ENCODE measurements at places on chromosomes 13 and 19. TPM values are rescaled to one million over a fixed set of nuclear protein-coding genes. Genes with fewer than 3 reads are reported as not detected.
A peak's percentile ranks its signal among the peaks of the same experiment; 100 is the strongest.

DNA sequence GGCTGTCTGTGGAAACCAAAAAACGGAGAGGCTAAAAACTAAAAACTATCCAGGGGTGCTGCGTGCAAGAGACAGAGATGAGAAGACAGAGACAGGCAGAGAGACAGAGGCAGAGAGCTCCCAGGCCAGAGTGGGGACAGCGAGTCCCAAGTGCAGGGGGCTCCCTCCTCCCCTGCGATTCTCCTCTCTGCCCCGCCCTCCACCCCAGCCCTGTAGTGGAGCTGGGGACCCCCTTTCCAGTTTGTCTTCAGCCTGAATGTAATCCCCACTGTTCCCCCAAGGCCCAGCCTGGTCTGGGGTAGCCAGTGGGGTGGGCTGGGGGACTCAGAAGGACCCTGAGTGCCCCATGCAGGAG, 2.0 kb downstream of the NFIC start:
- no peak for DNase-seq

GRCh38 chr19:10004617-10005016, 5.7 kb downstream of the COL5A3 start:
- DNase-seq = no peak

DNA sequence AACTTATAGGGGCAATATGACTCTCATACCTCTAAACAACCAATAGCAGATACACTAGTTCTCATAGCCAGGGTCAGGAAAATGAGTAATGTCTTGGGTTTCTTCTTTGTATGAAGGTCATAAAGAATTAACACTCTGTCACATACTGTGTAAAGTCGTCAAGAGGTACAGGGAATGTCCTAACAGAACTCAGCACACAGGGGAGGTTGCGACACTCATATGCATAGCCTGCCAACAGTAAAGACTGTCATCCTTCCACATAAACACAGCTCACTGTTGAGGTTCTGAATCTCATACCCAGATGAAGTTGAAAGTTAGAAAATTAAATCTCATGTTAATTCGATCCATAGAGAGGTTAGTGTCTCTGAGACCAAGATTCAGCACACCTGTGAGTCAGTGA, 34.2 kb upstream of the ZNF254 start:
- no peak for DNase-seq

GRCh38 chr19:44207126-44207803, 5.1 kb upstream of the ZNF227 start:
- DNase-seq = peak; percentile 90

DNA sequence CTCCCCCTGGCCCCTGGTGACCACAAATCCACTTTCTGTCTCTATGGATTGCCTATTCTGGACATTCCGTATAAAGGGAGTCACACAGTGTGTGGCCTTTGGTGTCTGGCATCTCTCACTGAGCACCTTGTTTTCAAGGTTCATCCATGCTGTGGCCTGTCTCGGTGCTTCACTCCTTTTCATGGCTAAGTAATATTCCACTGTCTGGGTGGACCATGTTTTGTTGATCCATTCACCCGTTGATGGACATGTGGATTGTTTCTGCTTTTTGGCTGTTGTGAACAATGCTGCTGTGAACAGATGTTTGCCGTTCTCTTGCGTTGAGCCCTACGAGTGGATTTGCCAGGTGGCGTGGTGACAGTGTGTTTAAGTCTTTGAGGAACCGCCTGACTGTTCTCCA, 10.6 kb downstream of the EVI5L start:
- no peak for DNase-seq

DNA sequence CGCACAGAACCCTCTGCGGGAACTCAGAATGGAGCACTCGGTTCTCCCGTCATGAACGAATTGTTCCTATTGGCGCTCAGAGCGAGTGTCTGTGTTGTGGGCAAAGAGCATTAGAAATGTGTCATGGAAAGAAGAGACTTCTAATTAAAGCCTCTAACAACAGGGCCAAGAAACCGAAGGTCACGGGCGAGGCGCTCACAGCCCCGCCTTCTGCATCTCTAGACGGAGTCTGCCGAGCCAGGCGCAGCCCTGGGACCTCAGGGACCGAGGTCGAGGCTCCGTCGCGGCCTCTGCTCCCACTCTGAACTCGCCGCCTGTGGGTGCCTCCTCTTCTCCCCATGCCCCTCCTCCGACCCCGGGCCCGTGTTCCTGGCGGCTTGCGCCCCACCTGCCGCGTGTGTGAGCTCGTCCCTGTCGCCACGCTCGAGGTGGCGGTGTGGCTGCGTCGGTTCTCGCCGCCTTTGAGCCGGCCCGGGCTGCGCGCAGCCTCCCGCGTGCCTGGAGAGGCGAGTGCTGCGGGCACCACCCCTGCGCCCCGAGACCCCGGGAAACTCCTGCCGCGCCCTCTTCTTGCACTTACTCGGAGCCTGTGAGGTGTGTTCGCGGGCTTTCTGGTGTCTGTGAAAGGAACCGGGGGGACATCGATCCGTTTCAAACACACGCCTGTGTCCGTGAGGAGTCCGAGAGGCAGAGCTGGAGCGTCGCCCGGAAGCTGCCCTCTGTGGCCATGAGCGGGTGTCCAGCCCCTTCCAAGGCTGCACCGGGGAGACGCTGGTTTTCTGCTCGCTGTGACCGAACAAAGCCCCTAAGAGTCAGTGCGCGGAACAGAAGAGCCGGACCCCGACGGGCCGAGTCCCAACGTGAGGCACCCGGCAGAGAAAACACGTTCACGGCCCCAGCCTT, 45.4 kb upstream of the SPACA7 start:
- DNase-seq = no peak

DNA sequence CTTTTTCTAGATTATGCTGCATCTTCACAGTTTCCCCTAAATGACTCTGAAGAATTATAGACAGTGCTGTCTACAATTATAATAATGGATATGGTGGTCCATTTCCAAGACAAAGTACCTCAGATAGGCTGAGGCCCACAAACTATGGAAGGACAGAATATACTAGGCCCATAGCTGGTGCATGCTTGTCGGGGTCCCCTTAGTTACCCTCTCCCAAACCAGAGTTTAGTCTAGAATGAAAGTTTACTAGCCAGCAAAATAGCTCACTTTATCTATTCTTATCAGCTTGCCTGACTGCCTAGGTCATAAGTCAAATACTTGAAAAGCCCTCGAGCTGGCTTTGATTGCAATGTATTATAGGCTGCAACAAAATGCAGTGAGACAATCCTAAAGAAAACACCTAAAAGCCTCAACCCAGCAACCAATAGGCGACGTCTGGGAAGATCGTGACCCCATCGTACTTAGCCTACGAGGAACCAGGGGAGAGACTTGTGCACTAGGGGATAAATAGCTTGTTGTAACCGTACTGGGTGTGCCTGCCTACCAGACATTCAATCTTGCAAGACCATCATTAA, 785 bp upstream of the IGFL2 start:
- no peak for DNase-seq

- peak; percentile 97 for DNase-seq
Measured at GRCh38 chr19:20661150-20661819, at the start of gene ZNF626. Gene ZNF626 (minus strand): TSS chr19:20661571. CDS start chr19:20661446, 125 bp downstream.

- DNase-seq = no peak
Measured at GRCh38 chr13:20121159-20121525, 39.7 kb downstream of the GJA3 start.

DNA sequence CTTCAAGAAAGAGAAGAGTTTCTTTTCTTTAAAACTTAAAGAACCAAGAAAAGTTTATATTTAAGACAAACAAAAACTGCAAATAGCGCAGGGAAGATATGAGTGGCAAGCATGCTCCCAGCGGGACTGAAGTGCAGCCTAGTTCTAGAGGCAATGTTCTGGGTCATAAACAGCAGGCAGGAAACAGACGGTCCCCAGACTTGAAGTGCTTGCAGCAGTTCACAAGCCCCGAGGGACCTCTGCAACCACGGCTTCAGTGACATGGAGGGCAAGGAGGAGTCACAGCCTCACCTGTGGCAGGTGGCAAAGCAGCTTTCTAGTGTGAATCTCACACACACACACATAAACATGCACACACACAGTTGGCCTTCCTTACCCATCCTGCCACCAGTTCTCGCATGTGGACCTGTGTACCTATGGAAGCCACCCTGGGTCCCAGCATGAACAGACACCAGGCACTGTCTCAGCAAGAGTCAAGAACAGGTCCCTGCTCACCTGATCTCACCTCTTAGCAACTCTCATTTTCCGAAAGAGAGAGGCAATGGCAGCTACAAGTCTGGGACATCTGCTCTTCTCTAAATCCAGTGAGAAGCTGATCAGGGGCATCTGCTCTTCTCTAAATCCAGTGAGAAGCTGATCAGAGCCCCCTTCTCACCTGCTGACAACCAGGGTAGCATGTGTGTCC, 162.0 kb downstream of the EFNB2 start:
- no peak for DNase-seq

DNA sequence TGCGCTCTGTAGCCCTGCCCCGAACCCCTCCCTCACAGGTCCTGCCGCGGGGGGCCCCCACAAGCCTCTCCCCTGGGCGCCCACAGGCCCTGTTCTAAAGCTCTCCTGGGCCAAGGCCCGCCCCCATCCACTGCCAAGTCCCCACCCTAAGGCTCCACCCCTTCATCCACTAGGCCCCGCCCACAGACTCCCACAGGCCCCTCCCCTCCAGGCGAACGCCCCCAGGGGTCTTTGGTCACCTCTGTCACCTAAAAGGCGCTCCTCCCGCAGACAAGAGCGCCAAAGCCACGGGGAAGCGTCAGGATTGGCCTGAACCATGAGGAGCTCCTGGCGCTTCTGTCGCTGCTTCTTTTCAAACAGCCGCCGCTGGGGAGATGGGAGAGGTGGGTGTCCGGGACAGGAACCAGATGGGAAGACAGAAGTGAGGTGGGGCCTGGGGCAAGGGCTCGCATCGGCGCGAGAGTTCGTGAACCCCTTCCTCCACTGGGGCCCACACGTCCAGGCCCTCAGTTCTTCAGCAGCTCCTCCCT, 2.3 kb downstream of the TULP2 start:
- DNase-seq = peak; percentile 46

DNA sequence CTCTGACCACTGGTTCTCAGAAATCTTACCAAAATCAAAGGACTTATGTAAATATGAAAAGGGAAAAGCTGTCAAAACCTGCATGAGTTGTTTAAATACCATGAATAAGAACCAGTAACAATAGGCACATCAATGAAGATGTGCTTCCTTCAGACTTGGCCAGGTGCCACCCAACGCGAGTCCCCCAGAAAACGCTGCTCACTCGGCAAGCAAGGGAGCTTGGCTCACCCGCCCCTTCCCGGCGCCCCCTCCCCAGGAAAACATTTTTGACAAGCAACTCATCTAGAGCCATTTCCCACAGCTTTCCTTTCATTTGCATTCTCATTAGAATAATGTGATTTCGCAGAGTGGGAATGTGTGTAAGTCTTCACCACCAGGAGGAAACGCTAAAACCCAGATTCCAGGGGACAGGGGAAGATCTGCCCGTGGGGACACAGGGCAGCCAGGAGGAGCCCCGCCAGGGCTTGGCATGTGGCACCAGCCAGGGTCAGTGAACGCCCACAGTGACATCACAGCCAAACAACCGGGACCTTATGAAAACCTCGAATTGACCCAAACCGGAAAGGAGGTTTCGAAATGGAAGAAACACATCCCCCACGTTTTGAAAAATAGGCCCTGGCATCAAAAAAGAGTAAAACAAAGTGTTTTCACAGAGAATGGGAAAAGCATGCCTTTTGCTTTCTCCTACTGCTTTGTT, 366.2 kb upstream of the TSHZ3 start:
- peak; percentile 61 for DNase-seq

GRCh38 chr13:112635323-112635722, 47.4 kb upstream of the TUBGCP3 start:
- DNase-seq = no peak

- DNase-seq = peak; percentile 18
Measured at GRCh38 chr13:75115171-75115570, 366.8 kb downstream of the TBC1D4 start.

GRCh38 chr13:90613076-90613795, 734.3 kb upstream of the MIR17HG start:
- DNase-seq = no peak

GRCh38 chr13:108968566-108968965, 339.2 kb downstream of the MYO16 start:
- no peak for DNase-seq

GRCh38 chr19:41599175-41599966, 23.4 kb downstream of the CEACAM21 start:
- DNase-seq = no peak

DNA sequence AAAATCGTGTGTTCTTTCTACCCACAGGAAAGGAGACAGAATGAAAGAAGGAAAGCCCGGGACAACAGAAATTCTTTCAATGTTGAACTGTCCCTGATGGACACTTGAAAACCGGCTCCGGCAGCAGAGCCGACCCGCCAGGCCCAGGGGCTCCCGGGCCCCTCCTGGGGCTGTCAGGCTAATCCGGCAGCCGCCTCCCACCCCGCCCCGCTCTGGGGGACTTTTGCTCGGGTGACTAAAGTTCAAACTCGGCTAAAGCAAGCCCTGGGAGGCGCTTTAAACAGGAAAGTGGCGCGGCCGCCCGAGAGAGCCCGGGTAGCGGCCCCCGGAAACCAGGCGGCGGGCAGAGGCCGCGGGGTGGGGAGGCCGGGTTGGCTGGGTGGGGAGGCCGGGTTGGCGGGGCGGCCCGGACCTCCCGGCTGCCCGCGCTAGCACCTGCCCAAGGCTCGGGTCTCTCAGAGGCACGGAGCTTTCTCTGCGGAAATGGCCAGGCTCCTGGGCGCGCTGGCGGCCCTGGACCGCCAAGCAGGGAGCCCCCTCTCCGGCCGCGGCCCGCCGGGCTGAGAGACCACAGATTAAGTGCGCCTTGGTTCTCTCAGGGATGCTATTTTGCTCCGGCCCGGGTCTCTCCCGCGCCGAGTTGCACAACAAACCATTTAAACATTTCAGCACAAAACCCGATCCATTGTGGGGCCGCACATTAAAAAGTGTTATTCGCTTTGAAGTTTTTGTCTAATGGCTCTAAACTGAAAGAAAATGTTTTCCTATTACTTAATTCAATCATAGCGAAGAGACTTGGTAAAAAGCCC, 2.6 kb upstream of the GSX1 start:
- DNase-seq = no peak

- DNase-seq = no peak
Measured at GRCh38 chr19:4722671-4723594, 709 bp downstream of the DPP9 start.

- no peak for DNase-seq
Measured at GRCh38 chr13:21817878-21818277, 147.0 kb downstream of the FGF9 start.

The KCNJ14 gene
- 1.2 TPM for polyA plus RNA-seq

The CBARP gene
- polyA plus RNA-seq = 1.0 TPM

The CTXN1 gene
- polyA plus RNA-seq = 5.0 TPM

The ATP1A3 gene
- polyA plus RNA-seq = not detected

The COX7A1 gene
- polyA plus RNA-seq = 78.0 TPM

The ZNF667 gene
- polyA plus RNA-seq = 18.9 TPM

The TINCR gene
- 0.50 TPM for polyA plus RNA-seq

The APBA3 gene
- 13.6 TPM for polyA plus RNA-seq

The ZNF850 gene
- polyA plus RNA-seq = 4.3 TPM

The EEF1AKMT1 gene
- 12.9 TPM for polyA plus RNA-seq

The GRK1 gene
- polyA plus RNA-seq = 1.5 TPM

The SLC17A7 gene
- 0.38 TPM for polyA plus RNA-seq

The GIPC1 gene
- 90.0 TPM for polyA plus RNA-seq

The FUT1 gene
- polyA plus RNA-seq = 5.8 TPM

The CCNA1 gene
- 2.6 TPM for polyA plus RNA-seq
